Heart left ventricle (tissue), 16 donors: ENCODE measurements at places on chromosomes 6 and 20. TPM values are rescaled to one million over a fixed set of nuclear protein-coding genes. Genes with fewer than 3 reads are reported as not detected.

BAG2 gene
- 8.6 TPM for total RNA-seq

UNC93A gene
- total RNA-seq = not detected

- DNase-seq = no peak
These were observed 5.9 kb downstream of the CST1 start for GRCh38 chr20:23744817-23745216.

DNA sequence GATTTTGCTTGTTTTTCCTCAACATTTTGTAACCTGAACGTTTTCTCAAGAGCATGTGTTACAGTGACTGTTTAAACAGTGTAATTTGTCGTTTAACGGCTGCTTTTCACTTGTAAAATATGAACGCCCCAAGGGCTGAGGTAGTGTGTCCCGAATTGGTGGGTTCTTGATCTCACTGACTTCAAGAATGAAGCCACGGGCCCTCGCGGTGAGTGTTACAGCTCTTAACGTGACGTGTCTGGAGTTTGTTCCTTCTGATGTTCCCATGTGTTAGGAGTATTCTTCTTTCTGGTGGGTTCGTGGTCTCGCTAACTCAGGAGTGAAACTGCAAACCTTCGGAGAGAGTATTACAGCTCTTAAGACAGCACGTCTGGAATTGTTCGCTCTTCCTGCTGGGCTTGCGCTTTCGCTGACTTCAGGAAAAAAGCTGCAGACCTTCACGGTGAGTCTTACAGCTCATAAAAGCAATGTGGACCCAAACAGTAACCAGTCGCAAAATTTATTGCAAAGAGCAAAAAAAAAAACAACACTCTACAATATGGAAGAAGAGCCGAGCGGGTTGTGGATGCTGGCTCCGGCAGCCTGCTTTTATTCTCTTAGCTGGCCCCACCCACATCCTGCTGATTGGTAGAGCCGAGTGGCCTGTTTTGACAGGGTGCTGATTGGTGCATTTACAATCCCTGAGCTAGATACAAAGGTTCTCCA, 25.1 kb upstream of the TRIM27 start:
- no peak for DNase-seq

- DNase-seq = no peak
These were observed 79.4 kb downstream of the IYD start for GRCh38 chr6:150448221-150448620.

GPR63 gene
- 2.7 TPM for total RNA-seq
